Aorta (tissue), 5 donors: ENCODE measurements at places on chromosomes 12 and 14.

DNA sequence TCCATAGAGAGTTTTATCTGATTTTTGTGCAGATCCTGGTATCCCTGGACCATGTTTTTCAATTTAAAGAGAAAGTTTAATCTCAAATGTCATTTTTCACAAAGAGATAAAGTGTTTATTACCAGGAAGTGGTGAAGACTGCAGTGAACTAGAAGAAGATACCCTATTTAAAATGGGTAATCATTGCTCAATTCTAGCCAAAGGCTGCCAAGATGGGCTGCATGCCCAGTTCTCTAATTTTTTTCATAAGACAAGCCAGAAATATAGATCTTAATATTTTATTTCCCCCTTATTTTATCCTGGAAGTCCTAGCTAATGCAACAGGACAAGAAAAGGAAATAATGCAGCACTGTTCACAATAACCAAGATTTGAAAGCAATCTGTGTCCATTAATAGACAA is 343.5 kb downstream of the PCNX1 start:
- H3K36me3 ChIP-seq, result no peaks in the 10 kb centered on the region
- DNase-seq, result no peak
- no peak overlapping the region for H3K4me3 ChIP-seq

DNA sequence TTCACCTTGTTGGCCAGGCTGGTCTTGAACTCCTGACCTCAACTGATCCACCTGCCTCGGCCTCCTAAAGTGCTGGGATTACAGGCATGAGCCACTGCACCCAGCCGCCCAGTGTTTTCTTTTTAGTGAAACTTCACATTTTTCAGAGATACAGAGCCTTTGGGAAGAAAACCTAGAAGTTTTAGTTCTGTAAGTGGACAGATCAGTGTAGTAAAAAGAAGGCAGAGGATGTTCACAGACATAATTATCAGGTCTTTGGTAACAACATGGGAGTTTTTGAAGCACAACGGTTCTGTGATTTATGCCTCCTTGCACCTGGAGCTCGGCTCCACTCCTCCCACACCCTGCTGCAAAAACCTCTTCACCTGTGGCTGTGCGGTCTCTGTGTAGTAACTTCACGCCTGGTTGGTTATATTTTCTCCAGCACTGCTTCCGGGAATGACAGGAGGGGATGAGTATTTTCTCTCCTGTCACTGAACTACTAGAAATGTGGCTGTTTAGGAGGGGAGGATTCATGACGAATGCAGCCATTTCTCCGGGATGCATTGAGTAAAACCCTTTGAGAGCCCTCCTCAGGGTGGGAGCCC is 67.0 kb downstream of the ARF6 start:
- no peaks in the 10 kb centered on the region for H3K27me3 ChIP-seq
- DNase-seq, result no peak
- H3K36me3 ChIP-seq, result no peaks in the 10 kb centered on the region
- H3K27ac ChIP-seq, result no peak overlapping the region
- H3K4me1 ChIP-seq, result no peaks in the 10 kb centered on the region

- no peak overlapping the region for H3K27ac ChIP-seq
- no peak overlapping the region for H3K4me3 ChIP-seq
- no peaks in the 10 kb centered on the region for H3K36me3 ChIP-seq
- no peak for DNase-seq
Observed at GRCh38 chr12:22048351-22049041, 2.5 kb downstream of the CMAS start.

GRCh38 chr12:111126331-111126730 is 206.0 kb upstream of the MYL2 start:
- H3K4me1 ChIP-seq, result no peaks in the 10 kb centered on the region
- no peak overlapping the region for H3K27ac ChIP-seq

- no peak for DNase-seq
- H3K4me1 ChIP-seq, result no peaks in the 10 kb centered on the region
- no peak overlapping the region for H3K4me3 ChIP-seq
- H3K36me3 ChIP-seq, result no peaks in the 10 kb centered on the region
Observed at GRCh38 chr12:49231878-49232655, 32.8 kb upstream of the TUBA1C start.

DNA sequence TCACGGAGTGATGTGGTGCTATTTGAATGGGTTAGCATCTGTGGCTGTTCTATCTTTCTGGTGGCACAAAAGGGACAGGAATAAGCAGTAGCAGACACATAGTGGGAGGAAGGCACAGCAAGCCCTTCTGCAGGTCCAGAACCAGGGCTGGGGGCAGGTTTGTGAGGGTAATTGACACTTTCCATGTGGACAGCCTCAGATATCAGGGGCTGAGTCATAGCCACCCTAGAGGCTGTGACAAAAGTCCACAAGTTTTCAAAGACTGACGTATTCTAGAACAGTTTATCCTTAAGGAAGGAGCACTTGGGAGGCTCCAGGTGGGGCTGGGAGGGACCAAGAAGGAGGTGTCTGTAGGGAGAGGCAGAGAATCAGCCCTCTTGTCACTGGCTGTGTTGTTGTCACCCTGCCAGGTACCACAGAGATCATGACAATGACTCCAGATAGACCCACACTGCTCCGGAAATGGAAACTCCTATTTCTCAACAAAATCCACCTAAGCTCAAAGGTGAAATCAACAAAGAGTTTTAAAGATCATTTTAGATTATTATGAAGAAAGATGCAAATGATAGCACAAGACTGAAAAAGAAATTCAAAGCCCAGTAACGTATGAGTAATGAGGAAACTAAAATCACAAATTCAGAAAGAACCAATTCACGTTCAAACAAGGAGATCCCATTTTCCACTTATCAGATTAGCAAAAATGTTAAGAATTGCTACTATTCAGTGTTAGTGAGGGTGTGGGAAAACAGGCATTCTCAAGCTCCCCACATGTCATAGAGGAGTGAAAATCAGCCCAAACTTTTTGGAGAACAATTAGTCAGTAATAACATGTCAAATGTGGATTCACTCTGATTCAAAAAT is 48.3 kb downstream of the NFKBIA start:
- H3K4me3 ChIP-seq, result no peak overlapping the region
- peaks cover 2% of the 10 kb centered on the region for H3K4me1 ChIP-seq
- no peak overlapping the region for H3K27ac ChIP-seq
- no peaks in the 10 kb centered on the region for H3K27me3 ChIP-seq
- no peak for DNase-seq

GRCh38 chr12:1978078-1978862 is 26.0 kb downstream of the DCP1B start:
- no peaks in the 10 kb centered on the region for H3K36me3 ChIP-seq
- peaks cover 1% of the 10 kb centered on the region for H3K4me1 ChIP-seq

DNA sequence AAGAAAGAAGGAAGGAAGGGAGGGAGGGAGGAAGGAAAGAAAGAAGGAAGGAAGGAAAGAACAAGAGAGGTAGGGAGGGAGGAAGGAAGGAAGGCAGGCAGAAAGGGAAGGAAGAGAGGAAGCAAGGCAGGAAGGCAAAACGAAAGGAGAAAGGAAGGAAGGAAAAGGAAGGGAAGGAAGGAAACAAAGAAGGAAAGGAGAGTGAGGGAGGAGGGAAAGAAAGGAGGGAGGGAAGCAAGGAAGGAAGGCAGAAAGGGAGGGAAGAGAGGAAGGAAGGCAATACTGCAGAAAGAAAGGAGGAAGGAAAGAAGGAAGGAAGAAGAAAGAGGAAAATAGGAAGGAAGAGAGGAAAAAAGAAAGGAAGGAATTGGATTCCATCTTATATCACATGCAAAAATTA is 1303.1 kb upstream of the TMEM132C start:
- H3K27me3 ChIP-seq, result no peaks in the 10 kb centered on the region
- H3K27ac ChIP-seq, result no peak overlapping the region
- H3K4me1 ChIP-seq, result no peaks in the 10 kb centered on the region
- no peak overlapping the region for H3K4me3 ChIP-seq

GRCh38 chr12:131796754-131797587 is 31.2 kb upstream of the MMP17 start:
- no peaks in the 10 kb centered on the region for H3K27me3 ChIP-seq
- no peaks in the 10 kb centered on the region for H3K36me3 ChIP-seq
- H3K4me3 ChIP-seq, result no peak overlapping the region
- H3K4me1 ChIP-seq, result no peaks in the 10 kb centered on the region

DNA sequence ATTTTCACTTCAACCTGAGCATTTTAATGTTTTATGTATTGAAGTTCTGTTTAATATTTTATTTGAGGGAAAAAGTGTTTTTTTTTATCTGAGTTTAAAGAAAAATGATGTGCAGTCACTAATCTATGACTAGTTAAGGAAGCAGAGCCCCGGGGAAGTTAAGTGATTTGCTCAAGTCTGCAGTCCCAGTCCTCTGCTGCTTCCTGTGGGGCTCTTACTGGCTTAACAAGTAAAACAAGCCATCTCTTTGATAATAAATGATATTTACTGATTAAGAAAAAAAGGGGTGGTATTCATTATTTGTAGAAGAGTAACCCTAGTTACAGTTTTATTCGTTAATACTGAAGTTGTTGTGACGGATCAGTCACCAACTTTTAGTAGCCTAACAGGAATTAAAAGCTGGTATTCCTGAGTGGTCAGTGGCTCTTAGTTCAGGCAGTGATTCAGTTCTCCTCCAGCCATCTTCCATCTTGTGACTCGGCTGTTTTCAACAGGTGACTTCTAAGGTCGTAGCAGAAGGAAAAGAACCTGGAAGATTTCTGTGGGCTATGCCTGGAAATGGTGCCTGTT is 21.7 kb downstream of the BICDL1 start:
- no peaks in the 10 kb centered on the region for H3K4me1 ChIP-seq
- H3K27ac ChIP-seq, result no peak overlapping the region
- H3K36me3 ChIP-seq, result no peaks in the 10 kb centered on the region
- no peak for DNase-seq
- no peaks in the 10 kb centered on the region for H3K27me3 ChIP-seq
- H3K4me3 ChIP-seq, result no peak overlapping the region

DNA sequence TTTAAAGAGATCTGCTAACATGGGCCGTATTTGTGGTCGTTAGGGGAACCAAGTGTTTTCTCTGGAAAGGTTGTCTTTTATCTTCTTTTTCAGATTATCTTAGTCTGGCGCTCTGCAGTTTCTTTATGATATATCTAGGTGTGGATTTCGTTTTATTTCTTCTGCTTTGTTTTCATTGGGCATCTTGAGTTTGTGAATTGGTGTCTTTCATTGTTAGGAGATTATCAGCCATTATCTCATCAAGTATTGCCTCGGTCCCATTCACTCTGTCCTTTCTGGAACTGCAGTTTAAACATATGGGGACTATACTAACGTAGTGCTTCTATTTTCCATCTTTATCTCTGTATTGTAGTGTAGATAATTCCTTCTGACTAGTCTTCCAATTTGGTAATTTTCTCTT is 60.4 kb downstream of the BICDL1 start:
- no peak overlapping the region for H3K27ac ChIP-seq
- no peak overlapping the region for H3K4me3 ChIP-seq
